ENCODE measurements at places on chromosomes 2 and 18.

GRCh38 chr2:162317058-162317742 is 1.3 kb downstream of the IFIH1 start:
- no peak for DNase-seq

- no peak for DNase-seq
These were observed 2.2 kb upstream of the SERPINB12 start for GRCh38 chr18:63539904-63540510.

- no peak for DNase-seq
These were observed 299.5 kb downstream of the DSC3 start for GRCh38 chr18:30743033-30743432.

DNA sequence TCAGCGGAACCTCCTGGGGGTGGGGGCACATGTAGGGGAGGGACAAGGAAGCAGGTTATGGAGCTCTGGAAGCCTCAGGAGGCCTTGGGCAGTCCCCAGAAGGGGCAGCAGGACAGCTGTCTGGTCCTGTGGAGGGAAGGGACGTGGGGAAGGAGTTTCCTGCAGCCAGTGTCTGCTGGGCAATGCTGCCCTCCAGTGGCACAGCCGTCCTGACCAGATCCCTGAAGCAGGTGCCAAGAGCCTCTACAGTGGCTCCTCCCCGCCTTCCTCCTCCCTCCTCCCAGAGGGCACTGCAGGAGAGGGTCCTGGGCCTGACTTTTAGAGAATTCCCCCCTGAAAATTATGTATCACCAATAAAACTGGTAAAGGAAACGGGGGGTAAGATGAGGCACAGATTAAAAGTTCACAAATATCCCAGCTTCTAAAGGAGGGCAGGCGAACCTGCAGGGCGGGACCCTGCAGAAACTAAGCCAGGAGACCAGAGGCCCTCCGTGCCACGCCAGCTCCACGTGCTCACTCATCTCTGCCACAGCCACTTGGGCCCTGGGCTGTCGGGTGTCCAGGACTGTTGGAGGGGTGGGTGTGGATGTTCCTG is 258.5 kb downstream of the TWIST2 start:
- no peak for DNase-seq

DNA sequence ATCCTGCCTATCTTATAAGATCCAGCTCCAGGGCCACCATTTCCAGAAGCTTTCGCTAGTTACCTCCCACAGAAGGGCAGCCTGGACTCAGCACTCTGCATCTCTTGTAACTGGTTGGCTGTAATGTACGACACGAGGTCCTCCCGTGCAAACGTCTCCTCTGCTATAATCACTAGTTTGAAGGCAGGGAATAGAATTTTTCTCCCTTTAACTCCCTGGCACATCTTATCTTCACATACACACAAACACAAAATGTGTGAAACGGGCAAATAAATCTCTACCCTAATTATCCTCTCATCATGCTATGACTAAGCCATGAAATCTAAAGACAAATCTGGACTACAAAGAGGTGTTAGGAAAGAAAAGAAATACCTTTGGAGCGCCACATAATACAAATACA is 36.8 kb downstream of the RNU4ATAC start:
- DNase-seq, result no peak
